NCI-H1105 treated with DMSO at 0.1 percent for 48 hours (cell line): ENCODE measurements at places on chromosomes 6 and 20.

DNA sequence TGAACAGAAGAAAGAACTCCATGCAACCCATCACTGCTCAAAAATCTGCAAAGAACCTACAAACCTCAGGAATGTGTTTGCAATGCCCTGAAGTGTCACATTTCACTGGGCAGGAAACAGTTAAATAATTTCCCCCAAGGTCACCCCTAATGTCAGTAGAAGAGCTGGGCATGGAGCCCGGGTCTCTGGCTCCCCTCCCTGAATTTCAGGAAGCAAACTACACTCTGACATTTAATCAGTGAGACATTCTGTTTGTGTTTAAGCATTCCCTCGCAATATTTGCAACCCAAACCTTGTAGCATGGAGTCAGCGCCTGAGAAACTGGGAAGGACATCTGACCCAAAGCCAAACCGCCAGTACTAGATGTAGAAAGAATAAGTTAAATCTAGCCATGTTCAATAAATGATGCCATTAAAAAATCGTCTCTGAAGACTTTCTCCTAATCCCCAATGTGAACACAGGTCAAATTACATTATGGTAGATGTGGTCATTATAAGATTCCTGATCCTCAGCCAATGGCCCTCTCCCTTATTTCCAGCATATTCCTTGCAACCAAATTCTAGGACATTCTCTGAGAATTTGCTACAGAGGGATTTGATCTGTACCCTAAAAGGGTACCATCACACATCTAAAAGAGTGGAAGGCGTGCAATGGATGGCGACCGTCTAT, 91.2 kb upstream of the ADTRP start:
- no peak for DNase-seq

- DNase-seq = no peak
These were observed 137.3 kb upstream of the TOP1 start for GRCh38 chr20:40891351-40891750.

DNA sequence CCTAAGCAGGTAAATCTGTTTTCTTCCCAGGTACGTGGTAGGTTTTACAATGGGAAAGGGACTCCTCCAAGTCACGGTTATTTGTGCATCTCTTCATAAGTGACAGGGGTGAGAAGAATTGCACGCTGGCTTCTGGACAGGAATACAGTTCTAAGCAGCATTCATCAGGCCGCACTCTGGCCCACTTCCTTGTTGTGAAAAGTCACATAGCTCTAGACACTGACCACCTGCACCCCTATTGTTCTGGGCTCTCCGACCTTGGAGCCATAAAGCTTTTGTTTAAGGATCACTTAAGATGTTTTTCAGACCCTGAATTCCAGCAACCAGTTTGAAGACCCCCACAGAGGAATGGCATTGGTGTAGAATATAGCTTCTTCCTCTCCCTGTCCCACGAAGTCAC, 31.4 kb downstream of the RAMACL start:
- no peak for DNase-seq

DNA sequence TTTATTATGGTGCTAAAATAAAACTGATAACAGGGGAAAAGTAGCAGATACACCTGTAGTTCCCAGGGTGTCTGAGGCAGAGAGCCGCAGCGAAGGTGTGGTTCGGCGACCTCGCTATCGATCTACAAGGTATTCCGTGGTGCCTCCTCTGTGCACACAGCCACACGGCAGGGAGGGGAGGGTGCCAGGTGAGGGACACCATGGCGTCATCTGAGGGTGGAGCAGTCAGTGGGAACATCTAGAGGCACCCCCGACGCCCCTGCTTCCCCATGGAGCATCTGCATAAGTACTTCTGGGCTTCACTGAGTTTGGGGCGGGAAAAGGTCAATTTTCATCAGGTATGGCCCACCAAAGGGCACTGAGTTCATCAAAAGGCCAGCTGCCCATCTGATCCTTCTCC, 243.3 kb downstream of the TAF4 start:
- DNase-seq = no peak
